ENCODE measurements at places on chromosomes 2 and 18. TPM values are rescaled to one million over a fixed set of nuclear protein-coding genes. Genes with fewer than 3 reads are reported as not detected.

DNA sequence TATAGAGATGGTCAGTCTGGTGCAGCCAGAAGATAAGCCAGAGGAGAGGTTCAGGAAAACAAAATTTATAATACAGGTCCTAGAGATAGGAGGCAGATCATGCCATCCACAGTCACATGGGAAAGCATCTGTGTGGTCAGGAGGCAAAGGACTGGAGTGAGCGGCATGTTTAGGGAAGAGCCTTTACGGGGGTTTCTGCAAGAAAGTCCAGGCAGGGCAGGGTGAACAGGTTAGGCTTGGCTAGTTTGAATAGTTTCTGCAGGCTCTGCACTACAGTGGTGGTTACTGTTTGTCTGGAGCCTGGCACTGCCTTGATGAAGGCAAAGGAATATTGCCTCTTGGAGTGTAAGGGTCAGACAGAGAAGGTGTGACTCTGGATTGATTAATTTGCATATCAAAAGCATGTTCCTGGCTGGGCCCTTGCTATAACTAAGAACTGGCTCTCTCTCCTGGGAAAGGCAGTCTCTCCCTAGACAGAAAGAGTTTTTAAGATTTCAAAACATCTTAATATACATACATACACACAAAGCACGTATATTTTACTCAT, 1034.7 kb upstream of the CHAC2 start:
- no peak for DNase-seq

DNA sequence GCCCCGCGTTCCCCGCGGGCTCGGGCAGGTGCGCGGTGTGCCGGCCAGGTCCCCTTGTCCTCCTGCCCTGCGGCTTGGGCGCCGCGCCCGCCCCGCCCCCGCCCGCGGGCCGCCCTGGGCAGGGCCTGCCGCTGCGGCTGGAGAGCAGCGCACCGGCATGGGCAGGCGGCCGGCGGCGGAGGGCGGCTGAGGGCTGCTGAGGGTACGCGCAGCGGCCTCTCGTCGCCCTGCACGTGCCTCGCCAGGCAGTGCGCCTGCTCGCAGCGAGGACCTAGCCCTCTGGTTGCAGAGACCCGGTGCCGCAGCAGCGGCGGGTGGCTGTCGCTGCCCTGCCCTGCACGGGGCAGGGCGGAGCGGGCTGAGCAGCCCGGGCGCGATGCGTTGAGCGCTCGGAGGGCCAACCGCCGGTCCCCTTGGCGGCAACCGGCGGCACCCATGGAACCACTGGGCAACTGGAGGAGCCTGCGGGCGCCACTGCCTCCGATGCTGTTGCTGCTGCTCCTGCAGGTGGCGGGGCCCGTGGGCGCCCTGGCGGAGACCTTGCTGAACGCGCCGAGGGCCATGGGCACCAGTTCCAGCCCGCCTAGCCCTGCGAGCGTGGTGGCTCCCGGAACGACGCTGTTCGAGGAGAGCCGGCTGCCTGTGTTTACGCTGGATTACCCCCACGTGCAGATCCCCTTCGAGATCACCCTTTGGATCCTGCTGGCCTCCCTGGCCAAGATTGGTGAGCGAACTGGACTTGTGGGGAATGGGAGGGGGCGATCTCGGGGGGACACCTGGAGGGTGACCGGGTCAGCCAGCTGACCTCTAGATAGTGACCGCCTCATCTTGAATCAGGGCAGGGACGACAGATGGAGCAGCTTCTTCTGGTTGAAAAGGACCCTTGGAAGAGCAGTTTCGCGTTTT, at the start of gene SLC9A2:
SLC9A2 (plus strand) TSS at position 140 of the 906 bp plus-strand sequence; CDS start at position 436, 296 bp downstream.
- no peak for DNase-seq

GRB14 gene
- 4.2 TPM for polyA plus RNA-seq

GRCh38 chr2:240132651-240132980, 3.5 kb downstream of the COPS9 start:
- DNase-seq: no peak

GRCh38 chr2:196182439-196183171, 11.2 kb upstream of the STK17B start:
- no peak for DNase-seq

DNA sequence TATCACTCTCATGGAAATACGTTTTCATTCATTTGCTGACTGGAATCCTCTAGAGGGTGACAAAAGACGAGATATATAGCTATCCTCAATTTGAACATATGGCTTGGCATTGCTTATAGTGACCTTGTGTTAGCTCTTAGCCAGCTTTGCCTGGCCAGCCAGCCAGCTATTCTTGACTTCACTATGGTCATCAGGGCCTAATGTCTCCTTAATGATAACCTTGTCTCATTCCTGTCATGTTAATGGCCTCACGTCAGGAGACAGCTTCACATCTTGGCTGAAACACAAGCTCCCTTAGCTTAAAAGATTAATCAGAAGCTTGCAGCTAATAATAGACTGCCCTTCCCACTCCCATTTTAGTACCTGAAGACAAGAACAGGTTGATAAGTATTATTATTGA, 1517.5 kb upstream of the PIK3C3 start:
- no peak for DNase-seq

GRCh38 chr2:10362096-10362897, 59.6 kb downstream of the HPCAL1 start:
- DNase-seq: no peak

GRCh38 chr18:28529644-28530043, 352.7 kb upstream of the CDH2 start:
- no peak for DNase-seq

IL18RAP gene
- not detected for polyA plus RNA-seq

DSG4 gene
- polyA plus RNA-seq: 0.50 TPM

DNA sequence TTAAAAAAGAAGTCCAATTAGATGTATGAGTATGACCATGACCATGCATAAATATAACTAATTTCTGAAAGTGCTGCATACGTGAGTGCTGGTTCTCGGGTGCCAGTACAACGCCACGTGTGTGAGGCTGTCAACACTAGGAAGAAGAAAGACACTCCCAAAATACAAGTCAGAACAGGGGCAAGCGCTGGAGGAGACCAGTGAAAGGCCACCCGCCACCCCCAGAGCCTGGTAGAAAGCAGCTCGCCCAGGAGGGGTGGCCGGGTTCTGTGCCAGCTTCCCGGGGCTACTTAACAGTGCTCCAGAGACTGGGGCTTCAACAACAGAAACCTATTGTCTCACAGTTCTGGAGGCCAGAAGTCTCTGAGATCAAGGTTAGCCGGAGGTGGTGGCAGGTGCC, 147.6 kb downstream of the RTP5 start:
- DNase-seq: no peak

- DNase-seq: no peak
Observed at GRCh38 chr2:40282428-40282827, 169.5 kb downstream of the SLC8A1 start.

DNA sequence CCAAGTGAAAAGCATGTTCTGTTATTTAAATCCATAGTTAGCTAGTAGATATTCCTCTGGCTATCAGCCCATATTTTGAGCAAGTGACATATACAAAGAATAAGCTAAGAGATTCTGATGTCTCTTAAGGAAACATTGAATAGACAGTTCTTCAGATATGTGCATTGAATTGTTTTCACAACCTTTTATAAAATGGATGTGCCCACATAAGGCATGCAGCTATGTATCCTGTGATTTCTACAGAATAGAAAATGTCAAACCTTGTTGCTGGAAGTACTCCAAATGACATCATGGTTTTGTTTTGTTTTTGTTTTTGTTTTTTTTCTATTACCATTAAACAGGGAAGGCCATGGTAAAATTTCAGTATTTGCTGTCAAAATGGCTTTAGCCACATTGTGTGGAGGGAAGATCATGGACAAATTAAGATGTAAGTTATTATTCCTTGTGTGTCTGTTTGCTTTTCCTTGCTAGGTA, 95.8 kb downstream of the DTNA start:
- DNase-seq: no peak

DNA sequence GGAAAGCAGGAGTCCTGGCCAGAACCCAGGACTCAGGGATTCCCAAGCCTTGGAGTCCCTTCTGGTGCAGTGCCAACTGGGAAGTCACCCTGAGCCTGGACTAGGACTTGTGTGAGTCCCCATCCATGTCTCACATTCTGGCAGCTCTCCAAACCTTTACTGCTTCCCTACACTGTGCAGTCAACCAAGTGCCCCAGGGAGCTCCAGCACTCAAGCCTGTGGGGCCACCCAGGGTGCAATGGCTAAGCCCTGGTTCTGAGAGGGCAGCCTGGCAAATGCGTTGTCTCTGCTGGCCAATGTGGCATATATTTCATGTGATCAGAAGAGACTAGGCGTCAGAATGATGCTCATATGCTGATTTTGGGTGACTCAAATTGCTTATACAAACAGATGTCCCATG, 223.4 kb downstream of the SP3 start:
- DNase-seq: no peak

DNA sequence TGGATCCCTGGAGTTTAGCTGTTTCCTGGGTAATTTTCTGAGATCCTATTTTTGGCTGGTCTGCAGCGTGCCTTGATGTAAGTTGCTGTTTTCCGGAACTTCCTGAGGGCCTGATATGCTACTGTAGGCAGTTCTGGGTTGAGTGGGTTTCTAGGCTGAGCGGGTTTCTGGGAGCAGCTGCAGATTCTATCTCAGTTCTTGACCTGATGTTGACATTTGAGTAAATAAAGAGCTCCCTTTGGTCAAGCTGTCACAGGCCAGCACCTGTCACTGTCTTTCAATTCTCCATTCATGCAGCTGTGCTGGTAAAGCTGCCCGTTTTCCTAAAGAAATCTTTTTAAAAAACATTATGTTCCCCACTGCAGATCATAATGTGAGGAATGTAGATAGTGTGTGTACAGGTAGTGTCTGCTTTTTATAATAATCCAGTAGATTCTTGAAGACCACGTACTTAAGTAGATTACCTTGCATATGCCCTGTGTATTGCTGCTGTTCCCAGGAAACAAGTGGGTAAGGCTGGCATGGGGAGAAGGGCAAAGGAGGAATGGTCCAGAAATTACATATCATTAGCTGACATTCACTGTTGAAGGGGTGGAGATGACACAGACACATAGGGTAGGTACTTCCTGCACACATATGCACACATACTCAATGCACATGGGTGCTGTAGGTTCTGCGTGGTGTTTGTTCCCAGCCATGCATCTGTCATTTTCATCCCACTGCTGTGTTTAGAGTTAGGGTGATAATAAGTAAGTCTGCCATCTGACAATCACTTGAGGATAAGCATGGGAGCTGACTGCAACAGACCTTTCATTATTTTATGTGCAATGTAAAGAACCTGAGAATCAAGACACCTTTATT, 25.9 kb downstream of the CD28 start:
- DNase-seq: no peak

SOWAHC gene
- 18.0 TPM for polyA plus RNA-seq

DNA sequence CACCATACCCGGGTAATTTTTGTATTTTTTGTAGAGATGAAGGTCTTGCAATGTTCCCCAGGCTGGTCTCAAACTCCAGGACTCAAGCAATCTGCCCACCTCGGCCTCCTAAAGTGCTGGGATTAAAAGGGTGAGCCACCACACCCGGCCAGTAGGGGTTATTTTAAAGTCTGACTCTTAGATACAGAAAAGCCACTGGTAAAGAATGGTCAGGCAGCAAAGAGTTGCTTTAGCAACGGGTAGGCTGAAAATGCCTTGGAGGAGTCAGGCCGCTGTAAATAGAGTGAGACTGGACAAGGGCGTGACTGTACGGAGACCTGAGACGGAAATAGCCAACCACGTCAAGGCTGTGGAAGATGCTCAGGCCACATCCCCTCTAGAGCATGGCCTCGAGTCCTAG, 54.2 kb downstream of the ACKR3 start:
- DNase-seq: no peak

RGPD5 gene
- 8.8 TPM for polyA plus RNA-seq

LYG2 gene
- polyA plus RNA-seq: 0.24 TPM

DNA sequence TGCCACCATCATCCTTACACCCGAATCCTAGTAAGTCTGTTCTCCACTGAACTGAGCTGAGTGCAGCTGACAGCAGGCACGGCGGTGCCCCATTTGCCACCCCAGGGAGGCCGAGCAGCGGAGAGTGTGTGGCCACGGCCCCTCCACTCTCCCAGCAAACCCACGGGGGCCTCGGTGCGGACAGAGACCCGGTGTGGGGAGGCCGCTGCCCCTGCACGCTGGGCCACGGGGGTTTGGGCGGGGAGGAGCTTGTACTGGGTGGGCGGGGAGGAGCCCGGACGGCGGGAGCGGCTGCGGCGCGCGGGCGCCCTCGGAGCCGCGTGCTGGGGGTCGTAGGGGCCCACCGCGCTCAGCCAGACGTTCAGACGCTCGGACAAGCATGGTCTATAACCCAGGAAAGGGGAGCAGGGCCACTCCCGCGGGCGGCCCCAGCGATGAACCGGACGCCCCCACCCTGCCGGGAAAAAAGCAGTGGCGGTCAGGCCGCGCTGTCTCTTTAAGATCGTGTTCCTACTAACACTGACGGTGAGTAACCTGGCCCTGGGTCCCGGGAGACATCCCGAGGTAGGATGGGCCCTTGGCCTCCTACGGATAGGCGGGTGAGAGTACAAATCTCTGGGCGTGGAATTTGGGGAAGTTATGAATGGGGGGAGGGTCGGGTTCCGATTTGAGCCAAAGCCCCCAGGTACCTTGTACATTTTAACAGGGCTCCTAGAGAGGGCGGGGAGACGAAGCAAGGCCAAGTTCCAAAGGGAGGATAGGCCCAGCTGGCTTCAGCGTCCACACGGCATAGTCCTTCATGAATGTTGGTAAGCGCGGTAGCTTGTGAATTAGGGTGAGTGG, at the start of gene ITPRIPL1:
ITPRIPL1 (plus strand) TSS at position 277 of the 843 bp plus-strand sequence; CDS start at position 800, 523 bp downstream.
- DNase-seq: no peak

DNA sequence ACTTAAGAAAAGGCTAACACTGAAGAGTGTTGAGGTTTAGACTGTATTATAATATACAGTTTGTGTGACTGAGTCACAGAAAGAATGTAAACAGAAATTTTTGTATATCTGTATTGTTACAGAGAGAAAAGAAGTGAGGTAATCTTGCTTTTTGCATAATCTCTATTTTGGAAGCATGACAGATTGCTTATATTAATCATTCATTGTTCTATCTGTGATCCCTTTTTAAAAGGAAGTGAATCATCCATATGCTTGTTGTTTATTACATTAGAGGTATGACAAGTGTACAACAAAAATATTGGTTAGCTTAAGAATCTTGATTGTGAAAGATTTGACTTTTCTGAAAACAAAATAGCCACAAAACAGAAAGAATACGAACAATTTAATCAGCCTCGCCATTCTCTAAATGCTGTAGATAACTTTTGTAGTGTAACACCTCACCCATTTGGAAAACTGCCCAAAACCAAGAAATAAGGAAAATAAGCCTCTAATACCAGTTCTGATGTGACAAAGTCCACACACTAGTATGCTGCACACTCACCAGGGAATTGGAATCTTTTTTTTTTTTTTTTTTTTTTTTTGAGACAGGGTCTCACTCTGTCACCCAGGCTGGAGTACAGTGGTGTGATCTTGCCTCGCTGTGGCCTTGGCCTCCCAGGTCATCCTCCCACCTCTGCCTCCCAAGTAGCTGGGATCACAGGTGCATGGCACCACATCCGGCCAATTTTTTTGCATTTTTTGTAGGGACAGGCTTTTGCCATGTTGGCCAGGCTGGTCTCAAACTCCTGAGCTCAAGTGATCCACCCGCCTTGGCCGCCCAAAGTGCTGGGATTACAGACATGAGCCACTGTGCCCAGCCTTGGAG, 91.5 kb upstream of the LPIN2 start:
- DNase-seq: no peak

DNA sequence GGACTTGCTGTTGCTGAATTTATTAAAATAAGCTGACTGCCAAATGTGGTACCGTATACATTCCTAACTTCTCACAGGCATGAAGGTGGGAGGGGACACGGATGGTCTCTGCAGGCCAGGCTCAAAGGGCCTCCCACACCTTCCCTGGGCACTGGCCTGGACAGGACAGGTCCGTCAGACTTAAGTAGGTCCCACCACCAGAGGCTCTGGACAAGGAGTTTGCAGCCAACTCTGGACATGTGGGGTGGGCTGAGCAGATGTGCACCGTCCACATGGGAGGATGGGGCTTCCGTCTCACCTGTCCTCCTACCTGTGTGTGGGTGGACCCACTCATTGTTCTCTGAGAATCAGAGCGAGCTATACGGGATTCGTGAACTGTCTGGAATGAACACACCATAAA, 8.2 kb downstream of the ODC1 start:
- no peak for DNase-seq

ABCA12 gene
- polyA plus RNA-seq: 6.0 TPM

Data from keratinocyte (primary cell).